ENCODE measurements at places on chromosomes 6 and 20.

GRCh38 chr6:52304983-52305390 is 20.4 kb upstream of the MCM3 start:
- DNase-seq = no peak

DNA sequence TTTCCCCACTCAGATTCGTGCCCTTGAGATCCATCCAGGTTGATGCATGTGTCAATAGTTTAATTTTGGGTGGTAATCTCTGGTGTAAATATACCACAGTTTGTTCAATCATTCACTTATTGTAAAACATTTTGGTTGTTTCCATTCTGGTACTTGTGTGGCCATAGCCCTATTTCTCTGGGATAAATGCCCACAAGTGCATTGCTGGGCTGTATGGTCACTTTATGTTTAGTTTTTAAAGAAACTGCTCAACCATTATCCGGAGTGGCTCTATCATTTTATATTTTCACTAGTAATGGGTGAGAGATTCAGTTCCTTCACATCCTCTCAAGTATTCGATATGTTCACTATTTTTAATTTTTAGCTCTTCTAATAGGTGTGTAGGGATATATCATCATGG is 60.7 kb upstream of the RNF24 start:
- no peak for DNase-seq

GRCh38 chr6:155200012-155200411 is 63.8 kb upstream of the CLDN20 start:
- DNase-seq = no peak

GRCh38 chr6:105326833-105327770 is 75.8 kb downstream of the PREP start:
- DNase-seq = no peak

DNA sequence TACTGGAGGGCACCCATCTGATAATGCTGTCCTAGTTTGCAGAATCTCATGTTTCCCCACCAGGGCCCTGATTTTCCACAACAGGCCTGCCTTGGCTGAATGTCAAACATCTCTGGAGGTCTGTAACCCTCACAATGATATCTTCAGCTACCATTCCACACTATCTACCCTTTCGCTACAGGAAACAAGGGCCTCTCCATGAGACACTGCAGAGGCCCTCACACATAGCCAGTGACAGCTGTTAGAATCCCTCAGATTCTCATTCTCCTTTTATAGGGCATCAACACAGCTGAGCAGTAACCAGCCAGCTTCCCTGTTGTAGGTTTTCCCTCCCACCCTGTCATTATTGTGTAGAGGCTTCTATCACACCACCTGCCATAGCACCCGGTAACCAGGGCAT is 29.6 kb upstream of the MICB start:
- no peak for DNase-seq

DNA sequence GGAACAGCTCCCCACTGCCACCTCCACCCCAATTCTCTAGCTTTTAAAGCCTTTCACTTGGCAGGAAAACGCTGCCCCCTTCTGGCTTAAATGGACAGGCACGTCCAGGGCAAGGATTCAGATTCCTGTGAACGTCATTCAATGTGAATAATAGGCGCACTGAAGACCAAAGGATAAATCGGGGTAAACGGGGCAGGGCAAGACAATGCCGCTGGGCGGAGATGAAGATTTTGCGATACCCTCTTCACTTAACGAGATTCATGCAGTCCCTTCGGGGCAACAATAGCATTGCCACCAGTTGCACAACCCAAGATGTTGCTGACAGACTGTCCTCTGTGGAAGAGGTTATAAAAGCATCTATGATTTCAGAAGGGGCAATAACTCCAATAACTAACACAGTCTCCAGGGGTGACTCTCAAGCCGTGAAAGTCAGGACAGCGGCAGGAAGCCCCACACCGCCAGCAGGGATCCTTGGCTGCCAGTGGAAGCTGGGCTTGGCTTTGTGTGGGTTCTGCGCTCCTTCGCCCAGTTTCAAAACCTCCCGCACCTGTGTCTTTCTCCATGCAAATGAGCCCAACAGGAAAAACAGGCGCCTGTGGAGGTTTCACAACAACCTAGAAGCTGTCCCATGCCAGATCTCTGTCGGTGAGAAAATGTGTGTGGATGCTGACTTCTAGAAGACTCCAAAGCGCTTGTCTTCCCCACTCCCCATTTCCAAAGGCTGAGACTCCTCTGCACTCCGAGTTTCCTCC is 291.8 kb downstream of the BMP7 start:
- DNase-seq = no peak

GRCh38 chr6:105988321-105988720 is 97.8 kb upstream of the PRDM1 start:
- DNase-seq = no peak

- DNase-seq = no peak
Observed at GRCh38 chr20:60512443-60512842, 554.2 kb downstream of the CDH26 start.

GRCh38 chr6:1790684-1791083 is 181.0 kb downstream of the FOXC1 start:
- no peak for DNase-seq

DNA sequence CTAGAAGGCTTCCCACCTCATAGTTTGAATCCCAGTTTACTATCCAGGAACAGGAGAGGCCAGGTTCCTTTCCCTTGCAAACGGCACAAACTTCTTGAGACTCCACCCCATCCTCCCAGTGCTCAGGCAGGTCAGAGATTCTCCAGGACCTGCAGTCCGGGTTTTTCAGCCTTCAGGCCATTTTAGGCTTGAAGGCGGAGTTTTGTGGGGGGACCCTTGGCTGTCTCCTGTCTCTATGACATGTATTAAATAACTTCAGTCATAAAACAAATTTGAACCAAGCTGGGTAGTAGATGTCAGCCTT is 230.1 kb downstream of the NFATC2 start:
- DNase-seq = no peak

DNA sequence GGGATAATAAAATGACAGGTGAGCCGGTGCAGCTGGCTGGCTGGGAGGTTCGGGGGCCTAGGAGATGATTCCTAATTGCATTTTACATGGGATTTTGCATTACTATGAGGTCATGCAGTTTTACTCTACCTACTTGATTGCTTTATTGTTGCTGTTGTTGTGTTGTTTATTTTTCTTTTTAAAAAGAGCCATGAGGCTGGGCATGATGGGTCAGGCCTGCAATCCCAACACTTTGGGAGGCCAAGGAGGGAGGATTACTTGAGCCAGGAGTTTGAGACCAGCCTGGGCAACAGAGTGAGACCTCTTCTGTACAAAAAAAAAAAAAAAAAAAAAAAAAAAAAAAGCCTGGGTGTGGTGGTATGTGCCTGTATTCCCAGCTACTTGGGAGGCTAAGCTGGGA is 104.8 kb downstream of the GJA1 start:
- no peak for DNase-seq

DNA sequence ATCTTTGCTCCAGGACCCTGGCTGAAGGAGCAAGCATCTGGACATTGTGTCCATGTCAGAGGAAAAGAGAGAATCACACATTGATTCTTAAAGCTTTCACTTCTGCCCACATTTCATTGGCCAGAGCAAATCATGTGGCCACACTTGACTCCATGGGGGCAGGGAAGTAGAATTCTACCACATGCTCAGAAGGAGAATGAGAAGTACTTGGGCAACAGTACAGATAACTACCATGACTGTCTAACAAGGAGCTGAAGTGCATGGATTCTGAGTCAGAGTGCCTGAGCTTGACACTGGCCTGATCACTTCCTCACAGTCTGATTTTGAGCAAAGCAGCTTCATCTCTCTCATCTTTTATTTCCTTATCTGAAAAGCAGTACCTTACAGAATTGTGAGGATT is 38.6 kb downstream of the GHRH start:
- DNase-seq = no peak

DNA sequence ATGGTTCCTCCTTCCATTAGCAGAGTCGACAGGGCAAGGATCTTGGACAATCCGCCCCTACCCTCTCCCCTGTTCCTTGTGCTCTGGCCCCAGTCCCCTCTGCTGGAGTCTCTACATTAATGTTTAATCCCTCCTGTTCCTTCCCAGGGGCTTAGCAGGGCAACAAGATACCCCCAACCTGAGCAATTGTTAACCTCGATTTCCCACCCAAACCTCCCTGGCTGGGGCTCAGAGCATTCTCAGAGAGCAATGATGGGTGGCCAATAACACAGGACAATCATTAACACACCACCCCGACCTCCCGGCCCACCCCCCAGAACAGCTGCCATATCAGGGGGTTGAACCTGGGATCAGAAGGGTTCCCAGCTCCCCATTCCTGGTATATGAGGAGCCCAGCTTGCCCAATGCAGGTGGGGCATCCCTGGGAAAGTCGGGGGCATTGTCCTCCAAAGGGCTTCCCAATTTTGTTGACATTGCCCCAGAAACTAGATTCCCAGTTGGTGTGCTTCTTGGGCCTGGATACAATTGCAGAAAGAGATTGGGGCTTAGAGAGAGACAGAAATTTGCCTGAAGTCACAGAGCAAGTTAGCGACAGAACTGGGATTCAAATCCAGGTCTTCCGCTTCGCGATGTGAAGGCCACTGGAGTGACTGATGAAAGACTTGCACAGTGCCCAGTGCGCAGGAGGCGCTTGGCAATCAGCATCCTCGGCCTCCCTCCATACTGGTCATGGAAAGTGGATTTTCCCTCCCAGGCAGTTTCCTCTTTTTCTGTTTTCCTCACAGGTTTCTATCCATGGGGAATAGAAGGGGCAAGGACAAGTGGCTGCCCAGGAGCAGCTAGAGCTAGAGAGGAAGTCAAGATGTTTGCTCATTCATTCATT is 59.6 kb upstream of the TTPAL start:
- peak; percentile 22 for DNase-seq

GRCh38 chr6:20840675-20841074 is 306.4 kb downstream of the CDKAL1 start:
- no peak for DNase-seq

GRCh38 chr20:10951216-10951615 is 277.4 kb upstream of the JAG1 start:
- DNase-seq = no peak

DNA sequence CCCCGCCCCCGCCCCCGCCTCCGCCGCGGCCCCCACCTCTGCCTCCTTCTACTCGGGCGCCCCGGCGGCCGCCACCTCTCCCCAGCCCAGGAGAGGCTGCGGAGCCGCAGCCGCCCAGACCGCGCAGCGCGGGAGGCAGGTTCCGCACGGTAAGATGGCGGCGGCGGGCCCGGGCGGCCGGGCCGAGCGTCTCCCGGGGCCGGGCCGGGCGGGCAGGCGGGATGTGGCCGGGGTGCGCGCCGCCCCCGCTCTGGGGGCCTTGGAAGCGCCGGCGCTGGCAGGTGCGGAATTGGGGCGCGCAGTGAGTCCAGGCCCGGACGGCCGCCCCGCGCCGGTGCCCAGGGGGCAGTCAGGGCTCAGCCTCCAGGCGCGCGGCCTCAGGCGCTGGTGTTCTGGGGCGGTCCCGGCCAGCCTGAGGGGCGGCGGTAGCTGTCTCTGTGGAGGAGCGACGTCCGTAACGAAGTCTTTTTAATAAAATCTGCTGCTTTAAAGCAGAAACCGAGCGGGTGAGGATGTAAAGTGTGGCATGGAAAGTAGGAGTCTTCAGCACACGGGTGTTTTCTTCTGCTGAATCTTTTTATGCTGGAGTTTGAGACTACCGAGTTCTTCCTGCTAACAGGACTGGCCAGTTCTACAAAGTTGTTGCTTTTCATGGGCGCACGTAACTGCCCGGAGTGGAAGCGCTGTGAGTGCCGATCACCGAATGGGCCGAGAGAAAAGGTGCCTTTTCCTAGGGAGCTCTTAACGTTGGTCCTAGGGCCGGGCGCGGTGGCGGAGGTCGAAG is at the start of gene GID8:
GID8 (plus strand) TSS at position 43 of the 784 bp plus-strand sequence. CDS start 3,356 bp downstream, outside the sequence.
- DNase-seq = no peak

DNA sequence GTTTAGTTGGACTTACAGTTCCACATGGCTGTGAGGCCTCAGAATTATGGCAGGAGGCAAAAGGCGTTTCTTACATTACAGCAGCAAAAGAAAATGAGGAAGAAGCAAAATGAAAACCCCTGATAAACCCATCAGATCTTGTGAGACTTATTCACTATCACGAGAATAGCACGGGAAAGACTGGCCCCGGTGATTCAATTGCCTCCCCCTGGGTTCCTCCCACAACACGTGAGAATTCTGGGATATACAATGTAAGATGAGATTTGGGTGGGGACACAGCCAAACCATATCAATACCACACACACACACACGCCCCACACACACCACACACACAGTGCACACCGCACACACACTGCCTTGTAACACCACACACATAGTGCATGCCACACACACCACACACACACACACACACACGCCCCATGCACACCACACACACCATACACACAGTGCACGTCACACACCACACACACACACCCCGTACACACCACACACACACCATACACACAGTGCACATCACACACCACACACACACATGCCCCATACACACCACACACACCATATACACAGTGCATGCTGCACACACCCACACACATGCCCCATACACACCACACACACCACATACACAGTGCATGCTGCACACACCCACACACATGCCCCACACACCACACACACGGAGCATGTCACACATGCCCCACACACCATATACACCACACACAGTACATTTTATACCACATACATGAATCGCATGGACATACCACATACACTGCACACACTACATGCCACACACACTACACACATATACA is 310.5 kb downstream of the TAF4 start:
- DNase-seq = no peak

DNA sequence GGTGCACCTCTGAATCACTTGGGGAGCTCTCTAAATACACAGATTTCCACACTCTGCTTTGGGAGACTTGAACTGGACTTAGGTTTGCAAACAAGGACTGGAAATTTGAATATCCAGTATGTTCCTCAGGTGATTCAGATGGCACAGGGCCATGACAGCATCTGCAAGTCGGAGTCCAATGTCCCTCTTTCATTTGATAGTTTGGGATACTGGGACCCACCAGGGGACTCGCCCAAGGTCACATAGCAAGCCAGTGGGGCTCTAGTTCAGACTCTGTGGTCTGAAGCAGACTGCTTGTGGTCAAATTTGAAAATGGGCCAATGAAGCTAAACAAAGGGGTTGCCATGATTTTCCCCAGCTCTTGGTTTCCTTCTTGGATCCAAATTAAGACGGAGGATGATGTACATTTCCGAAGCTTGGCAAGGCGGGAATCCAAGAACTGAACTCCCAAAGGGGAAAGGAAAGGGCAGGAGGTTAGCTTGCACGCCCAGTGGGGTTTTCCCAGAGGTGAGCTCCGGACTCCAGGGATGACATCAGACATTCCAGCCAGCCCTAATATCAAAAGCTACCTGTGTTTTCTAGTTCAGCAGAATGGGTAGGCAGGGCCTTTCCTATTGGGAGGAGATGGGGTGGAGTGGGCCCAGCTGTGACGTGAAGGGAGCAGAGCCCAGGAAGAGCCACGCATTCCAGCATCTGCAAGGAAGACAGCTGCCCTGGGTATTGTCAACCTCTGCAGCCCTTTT is 3.4 kb upstream of the SYS1 start:
- DNase-seq = no peak

- DNase-seq = no peak
Observed at GRCh38 chr6:16884526-16884925, 123.3 kb upstream of the ATXN1 start.

- no peak for DNase-seq
Observed at GRCh38 chr20:32231245-32231644, 23.6 kb downstream of the POFUT1 start.

GRCh38 chr20:3730803-3731672 is 1.4 kb upstream of the HSPA12B start:
- no peak for DNase-seq
